CD4-positive, alpha-beta T cell treated with Interleukin-6 at 100 ng/mL for 8 hours (primary cell): ENCODE measurements at places on chromosomes 7 and 10.

DNA sequence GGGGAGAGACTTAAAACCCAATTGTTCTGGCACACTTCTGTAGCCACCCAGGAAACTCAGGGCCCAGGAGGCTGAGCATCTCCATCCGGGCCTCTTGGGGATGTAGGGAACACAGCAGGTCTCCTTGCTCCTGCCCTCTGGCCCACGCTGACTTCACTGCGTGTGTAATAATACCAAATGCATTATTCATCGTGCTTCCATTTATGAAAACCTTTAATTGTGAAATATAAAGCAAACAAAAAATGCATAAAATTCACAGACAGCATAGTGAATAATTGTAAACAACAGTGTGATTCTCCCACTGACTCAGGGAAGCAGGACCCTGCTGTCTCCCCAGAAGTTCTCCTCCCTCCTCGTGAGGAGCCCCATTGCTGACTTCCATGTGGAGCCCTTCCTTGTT lies 70.3 kb upstream of the SHH start:
- no peak for DNase-seq

DNA sequence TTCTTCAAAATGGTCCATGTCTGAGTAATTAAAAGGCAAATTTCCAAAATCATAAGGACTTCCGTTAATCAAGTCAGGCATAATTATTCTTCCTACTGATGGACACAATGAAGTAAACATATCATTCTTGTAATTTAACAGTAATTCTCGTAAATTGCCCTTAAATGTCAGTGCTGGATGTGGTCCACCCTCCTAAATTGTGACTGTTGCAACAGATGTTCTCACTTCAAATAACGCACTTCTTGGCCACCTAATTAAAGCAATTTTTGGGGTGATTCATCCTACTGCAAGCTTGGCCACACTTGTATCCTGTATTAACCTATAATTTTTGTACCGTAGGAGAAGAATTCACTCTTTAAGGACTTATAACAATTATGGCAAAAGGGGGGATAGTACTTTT lies 1.9 kb downstream of the COL1A2 start:
- no peak for DNase-seq

- DNase-seq, result no peak
Observed at GRCh38 chr10:15428681-15429080, 57.6 kb upstream of the FAM171A1 start.

DNA sequence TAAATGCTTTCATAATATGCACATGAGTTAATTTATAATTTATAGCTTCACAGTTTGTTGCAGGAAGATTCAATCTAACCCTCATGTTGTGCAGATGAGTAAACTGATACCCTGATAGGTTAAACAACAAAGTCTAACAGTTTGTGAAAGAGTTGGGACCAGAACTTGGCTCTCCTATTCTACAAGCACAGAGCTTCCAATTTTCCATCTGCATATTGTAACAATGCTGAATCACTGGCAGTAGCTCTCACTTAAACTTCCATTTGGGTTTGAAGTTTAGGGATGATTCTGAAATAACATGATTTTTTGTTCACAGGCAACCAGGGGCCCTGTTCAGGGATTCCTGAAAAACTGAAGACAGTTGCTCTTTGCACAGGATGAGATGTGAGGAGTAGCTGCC lies 179.3 kb downstream of the XPNPEP1 start:
- no peak for DNase-seq

GRCh38 chr7:30302656-30303311 lies 18.4 kb downstream of the ZNRF2 start:
- no peak for DNase-seq

- no peak for DNase-seq
Observed at GRCh38 chr7:46162609-46163008, 241.5 kb upstream of the IGFBP3 start.

DNA sequence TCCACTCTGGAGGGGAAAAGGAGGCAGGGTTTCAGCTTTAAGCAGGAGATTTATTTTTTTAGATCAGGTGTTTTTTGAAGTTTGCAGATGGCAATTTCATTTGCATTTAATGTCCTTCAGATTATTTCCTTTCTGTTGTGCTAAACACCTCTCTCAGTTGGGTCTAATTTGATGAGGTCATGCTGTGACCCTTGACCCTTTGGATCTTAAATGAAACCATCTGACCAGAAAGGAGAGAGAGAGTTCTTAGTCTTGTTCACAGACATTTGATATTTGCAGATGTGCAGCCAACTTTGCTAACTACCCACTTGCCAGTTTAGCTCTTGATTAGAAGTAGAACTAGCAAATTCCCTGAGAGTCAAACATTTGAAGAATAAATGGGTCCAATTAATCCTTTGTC lies 101.5 kb upstream of the RAB11FIP2 start:
- no peak for DNase-seq

GRCh38 chr10:87925570-87925969 lies 62.1 kb downstream of the PTEN start:
- DNase-seq, result no peak

DNA sequence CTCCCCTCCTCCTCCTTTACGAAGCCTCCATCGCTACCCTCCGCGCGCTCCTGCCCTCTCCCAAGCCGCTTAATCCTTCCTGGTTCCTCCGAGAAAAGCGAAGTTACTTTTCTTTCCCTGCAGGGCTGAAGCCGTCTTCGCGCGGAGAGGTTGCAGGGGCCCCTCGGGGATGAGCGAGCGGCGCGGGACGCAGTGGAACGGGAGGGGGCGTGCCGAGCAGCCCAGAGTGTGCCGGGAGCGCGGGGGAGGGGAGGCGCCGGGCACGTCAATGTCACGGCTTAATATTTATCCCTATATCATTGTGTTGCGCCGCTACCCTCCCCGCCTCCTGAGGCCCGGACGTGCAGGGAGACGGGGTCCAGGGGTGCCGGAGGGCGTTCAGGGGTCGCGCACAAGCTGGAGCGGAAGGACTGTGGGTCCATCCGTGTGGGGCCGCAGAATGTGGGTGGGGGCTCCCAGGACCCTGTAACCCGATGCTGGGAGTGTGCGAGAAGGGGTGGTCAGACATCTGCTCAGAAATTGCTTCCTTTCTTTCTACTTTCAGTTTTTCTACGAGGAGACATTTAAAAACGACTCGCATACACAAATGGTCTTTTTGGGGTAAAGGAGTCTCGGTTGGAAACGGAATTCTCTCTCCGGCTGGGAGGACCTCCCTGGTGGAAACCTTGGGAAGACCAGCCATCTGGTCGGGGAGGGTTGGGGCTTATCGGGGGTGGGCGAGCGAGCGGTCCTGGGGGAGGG lies 2.4 kb downstream of the CDK6 start:
- DNase-seq, result peak; percentile 67

DNA sequence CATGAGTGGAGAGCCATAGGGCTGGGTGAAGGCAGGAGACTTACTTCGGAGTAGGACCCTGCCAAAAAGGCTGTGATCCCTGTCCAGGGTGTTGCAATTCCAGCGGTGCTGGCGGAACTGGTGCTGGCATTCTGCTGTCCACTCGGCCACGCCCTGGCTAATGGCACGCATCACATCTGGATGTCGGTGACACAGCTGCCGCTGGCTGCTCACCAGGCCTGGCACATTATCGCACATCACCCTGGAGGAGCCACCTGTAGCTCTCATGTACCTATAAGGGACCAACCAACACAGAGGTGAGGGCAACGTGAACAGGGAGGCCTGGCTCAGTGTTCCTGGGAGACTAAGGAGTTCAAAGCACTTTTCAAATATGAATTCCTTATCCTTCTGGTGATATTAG lies 2.3 kb downstream of the WNT2 start:
- DNase-seq, result no peak

DNA sequence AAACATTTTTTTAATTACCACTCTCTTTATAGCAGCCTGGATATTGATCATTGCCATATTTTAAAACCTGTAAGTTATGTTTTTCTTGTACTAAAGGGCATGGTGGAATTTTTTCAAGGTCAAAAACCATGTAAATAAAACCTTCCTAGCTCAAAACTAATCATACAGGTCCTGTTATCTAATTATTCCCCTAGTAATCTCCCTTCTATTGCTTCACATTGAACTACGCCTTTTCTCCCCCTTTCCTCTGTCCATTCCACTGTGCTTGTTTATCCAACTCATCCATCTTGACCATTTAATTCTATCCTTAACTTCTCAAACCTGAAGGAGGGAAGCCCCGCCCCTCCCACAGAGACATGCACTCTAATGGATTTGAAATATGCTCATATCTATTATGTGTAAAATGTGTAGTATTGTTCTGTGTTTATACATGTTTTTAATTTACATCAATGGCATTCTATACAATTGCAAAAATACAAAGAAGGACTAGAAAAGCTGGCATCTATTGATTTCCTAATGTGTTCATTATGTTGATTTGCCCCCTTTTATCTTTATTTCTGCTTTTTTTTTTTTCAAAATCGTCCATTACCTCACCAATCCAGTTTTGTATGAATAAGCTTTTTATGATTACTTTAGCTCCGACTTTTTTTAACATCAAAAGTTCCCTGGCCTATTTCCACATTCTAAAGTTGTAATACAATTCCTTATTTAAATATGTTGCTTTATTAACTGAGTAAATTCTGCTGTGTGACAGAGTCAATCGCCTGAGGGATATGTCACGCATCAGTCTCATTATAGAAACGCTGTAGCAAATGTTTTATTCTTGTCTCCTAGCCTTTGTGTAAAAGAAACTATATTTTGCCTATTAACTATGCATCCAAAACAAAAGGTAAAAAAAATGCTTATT lies 61.0 kb downstream of the MET start:
- no peak for DNase-seq

- DNase-seq, result no peak
Observed at GRCh38 chr7:89849052-89849451, 305.2 kb upstream of the STEAP1 start.

DNA sequence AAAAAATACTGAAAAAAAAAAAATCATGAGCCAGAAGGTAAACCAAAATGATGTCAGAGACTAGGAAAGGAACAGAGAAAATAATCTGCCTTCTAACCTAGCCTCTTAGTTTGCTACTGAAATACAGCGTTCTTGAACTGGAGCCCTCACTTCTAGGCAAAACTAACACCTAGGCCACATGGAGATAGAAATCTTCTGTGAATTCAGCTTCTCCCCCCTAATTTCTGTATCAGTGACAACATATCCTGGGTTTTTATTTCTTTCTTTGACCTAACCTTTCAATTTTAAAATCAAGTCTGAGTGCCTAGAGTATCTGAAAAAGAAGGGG lies 100.1 kb upstream of the GLCCI1 start:
- no peak for DNase-seq

DNA sequence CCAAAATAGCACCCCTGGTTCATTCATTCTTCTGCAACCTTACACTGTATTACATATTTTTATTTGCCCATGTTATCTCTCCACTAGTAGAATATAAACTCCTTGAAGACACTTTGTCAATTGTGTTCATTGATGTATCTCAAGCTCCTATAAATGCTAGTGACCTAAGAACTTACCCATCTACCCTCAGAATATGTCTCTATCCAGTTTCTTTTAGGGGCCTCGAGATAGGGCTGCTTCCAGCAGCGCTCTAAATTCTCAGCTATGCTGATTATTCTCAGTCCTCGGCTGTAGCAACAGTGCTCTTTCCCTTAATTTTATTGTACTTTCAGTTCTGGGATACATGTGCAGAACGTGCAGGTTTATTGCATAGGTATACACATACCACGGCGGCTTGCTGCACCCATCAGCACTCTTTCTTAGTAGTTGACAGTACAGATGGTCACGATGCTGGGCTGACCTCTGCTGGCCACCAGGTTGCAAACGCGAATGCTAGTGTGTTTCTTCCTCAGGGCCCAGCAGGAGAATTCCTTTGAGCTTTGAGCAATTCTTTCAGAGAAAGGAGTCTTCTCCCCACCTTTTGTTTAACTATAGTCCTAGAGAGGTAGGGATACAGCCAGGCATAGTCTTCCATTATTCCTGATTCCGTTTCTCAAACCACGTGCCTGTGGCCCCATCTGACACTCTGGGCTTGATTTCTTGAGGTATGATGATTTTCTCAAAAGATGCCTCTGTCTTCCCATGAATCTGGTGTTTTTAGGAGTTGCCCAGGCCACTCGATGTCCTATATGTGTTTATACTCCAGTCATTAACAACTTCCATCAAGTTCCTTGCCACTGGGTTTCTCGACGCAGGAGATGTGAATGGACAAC lies 49.1 kb upstream of the CDC14C start:
- DNase-seq, result no peak

- no peak for DNase-seq
Observed at GRCh38 chr10:129320340-129320739, 146.7 kb upstream of the MGMT start.

GRCh38 chr10:49284356-49284755 lies 14.6 kb upstream of the C10orf71 start:
- no peak for DNase-seq

- DNase-seq, result no peak
Observed at GRCh38 chr10:24982319-24983112, 30.1 kb upstream of the PRTFDC1 start.

DNA sequence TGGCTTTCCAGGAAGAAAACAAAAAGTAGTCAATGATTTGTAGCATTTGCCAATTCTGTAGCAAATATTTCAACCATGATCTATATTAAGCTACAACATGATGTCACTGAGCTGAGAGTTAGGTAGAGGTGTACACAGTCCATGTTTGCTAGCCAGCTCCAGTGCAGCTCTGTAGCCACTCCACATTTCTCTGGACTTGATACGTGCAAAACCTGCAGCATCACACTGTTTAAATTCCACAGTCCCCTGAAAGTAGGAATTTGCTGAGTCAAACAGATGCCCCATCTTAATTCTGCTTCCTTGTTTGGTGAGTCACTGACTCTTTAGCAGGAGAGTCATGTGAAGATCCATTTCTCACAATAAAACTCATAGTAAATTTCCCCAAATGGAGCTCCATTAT lies 89.8 kb upstream of the LRRTM3 start:
- DNase-seq, result no peak

GRCh38 chr7:139583826-139584553 lies 60.5 kb downstream of the CLEC2L start:
- DNase-seq, result no peak

- DNase-seq, result no peak
Observed at GRCh38 chr7:13981070-13981469, 8.4 kb downstream of the ETV1 start.

- no peak for DNase-seq
Observed at GRCh38 chr10:110225441-110225755, 18.0 kb downstream of the MXI1 start.

GRCh38 chr10:29924436-29924835 lies 134.9 kb downstream of the JCAD start:
- no peak for DNase-seq

DNA sequence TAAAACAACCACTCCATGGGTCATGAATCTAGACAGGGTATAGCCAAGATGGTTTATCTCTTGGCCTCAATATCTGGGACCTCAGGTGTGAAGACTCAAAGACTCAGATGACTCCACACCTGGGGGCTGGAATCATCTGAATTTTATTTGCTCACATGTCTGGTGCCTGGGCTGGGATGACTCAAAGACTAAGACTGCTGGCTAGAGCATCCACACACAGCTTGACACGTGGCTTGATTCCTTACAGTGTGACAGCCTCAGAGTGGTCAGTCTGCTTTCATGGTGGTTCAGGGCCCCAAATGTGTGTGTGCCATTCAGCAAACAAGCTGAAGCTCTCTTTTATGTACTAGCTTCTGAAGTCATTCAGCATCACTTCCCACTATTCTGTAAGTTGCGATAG lies 333.7 kb downstream of the RNLS start:
- DNase-seq, result no peak

- DNase-seq, result no peak
Observed at GRCh38 chr10:661597-662222, 27.8 kb downstream of the DIP2C start.
